Renal cortical epithelial cell (primary cell): ENCODE measurements at places on chromosomes 12 and 14.

DNA sequence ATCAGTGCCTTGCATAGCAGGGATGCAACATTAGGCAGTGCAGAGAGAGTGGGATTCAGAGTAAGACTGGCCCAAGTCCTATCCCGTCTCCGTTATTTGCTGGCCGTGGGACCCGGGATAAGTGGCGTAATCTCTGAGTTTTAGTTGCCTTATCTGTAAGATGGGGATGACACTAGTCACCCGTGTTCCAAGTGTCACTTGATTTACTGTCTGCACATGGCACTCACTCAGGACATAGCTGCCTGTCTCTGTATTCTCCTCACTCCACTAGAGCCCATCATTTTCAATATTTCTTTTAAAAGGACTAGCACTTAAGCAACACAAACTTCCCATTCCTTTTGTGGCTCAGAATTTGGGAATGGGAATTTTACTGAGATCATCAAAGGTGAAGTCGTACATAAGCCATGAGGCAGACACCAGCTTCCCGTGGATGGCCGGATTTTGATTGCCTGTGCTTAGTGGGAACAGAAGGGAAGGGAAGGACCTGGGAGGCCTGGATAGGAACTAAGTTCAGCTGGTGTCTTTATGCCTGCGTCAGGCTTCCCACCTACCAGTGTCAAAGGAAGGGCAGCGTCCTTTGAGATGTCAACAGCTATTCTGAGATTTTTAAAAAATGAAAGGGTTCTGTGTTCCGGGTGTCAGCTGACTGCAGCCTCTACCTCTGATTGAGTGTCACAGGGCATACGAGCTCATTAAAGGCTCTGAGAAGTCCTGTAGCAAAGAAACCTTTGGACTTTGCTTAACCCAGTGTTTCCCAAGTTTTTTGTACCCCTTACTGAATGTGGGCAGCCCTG, 361.4 kb downstream of the CACNA1C start:
- DNase-seq, result no peak

GRCh38 chr14:86404989-86405649, 875.2 kb downstream of the FLRT2 start:
- DNase-seq, result no peak

GRCh38 chr12:76029982-76030340, 1.6 kb downstream of the PHLDA1 start:
- no peak for DNase-seq

GRCh38 chr12:80059102-80059501, 40.2 kb upstream of the OTOGL start:
- no peak for DNase-seq

GRCh38 chr14:41397926-41398325, 208.8 kb upstream of the LRFN5 start:
- no peak for DNase-seq

- DNase-seq, result no peak
Measured at GRCh38 chr14:60515511-60516289, 6.8 kb downstream of the SIX6 start.

GRCh38 chr12:95529693-95530225, 21.5 kb downstream of the USP44 start:
- DNase-seq, result no peak
